ENCODE measurements at places on chromosomes 1 and 21. TPM values are rescaled to one million over a fixed set of nuclear protein-coding genes. Genes with fewer than 3 reads are reported as not detected.

ZC3H11A gene
- 75.0 TPM for total RNA-seq

GLMN gene
- 11.9 TPM for total RNA-seq

CAMK2N1 gene
- 8.6 TPM for total RNA-seq

SMCP gene
- total RNA-seq, result not detected

MROH7 gene
- total RNA-seq, result 0.28 TPM

TMCC2 gene
- 2.3 TPM for total RNA-seq

KISS1 gene
- 1.5 TPM for total RNA-seq

ARHGAP30 gene
- total RNA-seq, result not detected

ERVH48-1 gene
- under 0.01 TPM for total RNA-seq

ZNF648 gene
- total RNA-seq, result not detected

UMODL1 gene
- total RNA-seq, result under 0.01 TPM

AMPD1 gene
- not detected for total RNA-seq

OR10J1 gene
- total RNA-seq, result not detected

RGS7 gene
- total RNA-seq, result 2.7 TPM

XCL2 gene
- total RNA-seq, result not detected

Data from regular cardiac myocyte (primary cell).